CD4-positive, alpha-beta T cell treated with Interleukin-15 for 1 hour (primary cell): ENCODE measurements at places on chromosomes 4 and X.

DNA sequence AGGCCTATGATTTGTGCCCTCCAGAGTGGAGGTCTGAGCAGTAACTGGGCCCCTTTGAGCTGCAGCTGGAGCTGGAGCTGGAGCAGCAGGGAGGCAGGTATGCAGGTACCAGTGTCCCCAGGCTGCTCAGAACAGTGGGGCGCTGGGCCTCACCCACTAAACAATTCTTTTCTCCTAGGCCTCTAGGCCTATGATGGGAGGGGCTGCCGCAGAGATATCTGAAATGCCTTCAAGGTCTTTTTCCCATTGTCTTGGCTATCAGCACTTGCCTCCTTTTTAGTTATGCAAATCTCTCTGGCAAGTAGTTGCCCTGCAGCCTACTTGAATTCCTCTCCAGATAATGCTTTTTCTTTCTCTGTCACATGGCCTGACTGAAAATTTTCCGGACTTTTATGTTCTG, 79.7 kb upstream of the OTUD4 start:
- DNase-seq = no peak

GRCh38 chr4:84973856-84974255, 7.4 kb upstream of the WDFY3 start:
- DNase-seq = no peak

GRCh38 chr4:182293691-182294255, 50.6 kb downstream of the TENM3 start:
- no peak for DNase-seq

GRCh38 chr4:85808864-85809263, 333.9 kb downstream of the ARHGAP24 start:
- no peak for DNase-seq

DNA sequence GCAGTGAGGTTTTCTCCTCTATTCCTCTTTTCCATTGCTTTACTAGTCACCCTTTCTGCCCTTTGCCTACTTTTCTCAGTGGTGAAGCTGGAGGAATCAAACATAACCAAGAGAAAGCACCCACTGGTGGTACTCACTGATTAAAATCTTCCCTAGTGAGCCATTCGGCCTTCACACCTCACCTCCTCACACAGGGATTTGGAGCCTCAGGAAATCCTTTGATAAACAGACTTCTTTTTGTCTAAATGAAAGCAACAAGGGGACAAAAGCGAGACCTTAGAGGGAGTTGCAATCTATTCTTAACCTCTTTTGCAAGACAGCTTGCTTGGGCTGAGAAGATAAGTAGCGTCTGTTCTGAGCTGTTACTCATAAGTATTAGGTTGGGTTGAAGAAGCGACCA, 572.6 kb downstream of the ZNF674 start:
- DNase-seq = no peak

- no peak for DNase-seq
These were observed 49.9 kb upstream of the HELT start for GRCh38 chr4:184968366-184968765.

DNA sequence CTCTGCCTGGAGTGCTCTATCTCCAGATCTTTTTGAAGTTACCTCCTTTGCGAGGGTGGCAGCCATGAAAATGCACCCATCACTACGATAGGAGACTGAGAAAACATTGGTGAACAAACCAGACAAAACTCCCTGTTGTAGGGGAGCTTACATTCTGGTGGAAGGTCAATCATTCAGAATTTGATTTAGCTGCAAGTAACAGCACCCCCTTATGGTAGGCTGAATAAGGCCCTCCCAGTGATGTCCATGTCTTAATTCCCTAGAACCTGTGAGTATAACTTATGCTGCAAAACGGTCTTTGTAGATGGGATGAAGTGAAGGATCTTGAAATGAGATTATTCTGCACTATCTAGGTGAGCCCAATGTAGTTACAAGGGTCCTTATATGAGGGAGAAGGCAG, 5.6 kb upstream of the TEC start:
- DNase-seq = no peak

- DNase-seq = no peak
These were observed 20.7 kb upstream of the CSN1S1 start for GRCh38 chr4:69910016-69910782.

- no peak for DNase-seq
These were observed 48.6 kb downstream of the PLS3 start for GRCh38 chrX:115609621-115610020.

- no peak for DNase-seq
These were observed 296.4 kb downstream of the GPAT3 start for GRCh38 chr4:83832110-83832825.

DNA sequence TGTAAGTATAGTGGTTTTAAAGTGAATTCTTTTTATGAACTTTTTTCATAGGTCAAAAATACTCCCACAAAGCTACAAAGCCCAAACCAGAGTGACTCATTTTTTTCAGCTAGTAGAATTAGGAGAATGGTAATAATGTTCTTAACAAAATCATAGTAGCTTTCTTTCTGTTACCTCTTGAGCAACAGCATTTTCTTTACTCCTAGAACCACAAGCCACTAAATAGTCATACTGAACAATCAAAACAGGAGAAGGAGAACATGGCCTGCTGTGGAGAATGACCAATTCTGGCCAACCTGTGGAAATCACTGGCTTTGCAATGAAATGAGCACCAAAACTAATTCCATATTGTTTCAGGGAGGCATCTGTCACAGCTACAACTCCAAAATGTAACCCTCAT, 112.9 kb downstream of the AMMECR1 start:
- DNase-seq = no peak

- no peak for DNase-seq
These were observed 42.0 kb downstream of the LGI2 start for GRCh38 chr4:24988776-24989175.

- no peak for DNase-seq
These were observed 96.2 kb downstream of the RBM46 start for GRCh38 chr4:154877110-154877760.

DNA sequence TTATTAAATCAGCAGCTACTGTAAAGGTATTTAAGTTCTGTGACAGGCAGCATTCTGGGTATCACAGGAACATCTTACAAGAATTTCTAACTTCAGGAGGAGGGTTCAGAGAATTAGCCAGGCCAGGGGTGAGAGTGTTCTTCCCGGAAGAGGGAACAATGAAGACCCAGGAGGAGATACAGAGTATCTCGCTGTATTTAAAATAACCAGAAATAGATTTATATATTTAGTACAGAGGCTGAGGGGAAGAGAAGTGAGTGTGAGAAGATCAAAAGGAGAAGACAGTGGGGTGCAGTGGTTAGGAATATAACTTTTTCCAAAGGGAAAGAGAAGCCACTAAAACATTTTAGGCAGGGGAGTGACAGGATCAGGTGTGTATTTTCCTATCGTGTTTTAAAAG, 186.8 kb downstream of the RAPGEF2 start:
- no peak for DNase-seq

DNA sequence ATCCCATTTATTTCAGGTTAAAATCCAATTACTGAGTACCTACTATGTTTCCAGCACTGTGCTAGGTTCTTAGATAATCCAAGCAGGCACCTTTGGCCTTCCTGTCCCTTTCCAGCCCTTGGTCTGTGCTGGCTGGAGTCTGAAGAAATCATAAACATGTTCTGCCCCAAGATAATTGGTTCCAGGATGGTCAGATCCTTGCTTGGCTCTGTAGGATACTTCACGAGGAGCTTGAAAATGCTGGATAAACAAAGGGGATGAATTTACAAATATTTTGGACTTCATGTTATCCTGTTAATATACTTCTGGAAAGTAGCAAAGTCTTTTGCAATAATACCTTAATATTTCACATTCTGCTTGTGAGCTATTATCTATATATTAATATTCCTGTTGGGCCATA, 35.0 kb upstream of the FHL1 start:
- no peak for DNase-seq

DNA sequence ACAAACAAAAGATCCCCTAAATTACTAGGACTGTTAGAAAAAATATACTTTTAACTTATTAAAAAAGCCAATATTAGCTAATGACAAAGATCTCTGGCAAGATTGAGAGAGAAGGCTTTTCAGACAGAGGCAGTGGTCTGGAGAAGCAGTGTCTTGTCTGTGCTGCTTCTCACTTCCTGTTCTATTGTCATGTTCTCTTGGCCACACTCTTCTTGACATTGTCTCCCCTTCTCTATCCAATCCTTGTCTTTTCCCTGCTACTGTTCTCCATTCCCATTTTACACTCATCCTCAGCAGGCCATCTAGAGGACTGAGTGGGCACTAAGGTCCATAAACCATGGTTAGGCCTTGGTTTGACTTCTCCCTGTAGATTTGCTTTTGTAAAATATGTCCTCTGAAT, 14.0 kb upstream of the TAPT1 start:
- DNase-seq = no peak

GRCh38 chr4:111506706-111507105, 638.5 kb upstream of the FAM241A start:
- no peak for DNase-seq

DNA sequence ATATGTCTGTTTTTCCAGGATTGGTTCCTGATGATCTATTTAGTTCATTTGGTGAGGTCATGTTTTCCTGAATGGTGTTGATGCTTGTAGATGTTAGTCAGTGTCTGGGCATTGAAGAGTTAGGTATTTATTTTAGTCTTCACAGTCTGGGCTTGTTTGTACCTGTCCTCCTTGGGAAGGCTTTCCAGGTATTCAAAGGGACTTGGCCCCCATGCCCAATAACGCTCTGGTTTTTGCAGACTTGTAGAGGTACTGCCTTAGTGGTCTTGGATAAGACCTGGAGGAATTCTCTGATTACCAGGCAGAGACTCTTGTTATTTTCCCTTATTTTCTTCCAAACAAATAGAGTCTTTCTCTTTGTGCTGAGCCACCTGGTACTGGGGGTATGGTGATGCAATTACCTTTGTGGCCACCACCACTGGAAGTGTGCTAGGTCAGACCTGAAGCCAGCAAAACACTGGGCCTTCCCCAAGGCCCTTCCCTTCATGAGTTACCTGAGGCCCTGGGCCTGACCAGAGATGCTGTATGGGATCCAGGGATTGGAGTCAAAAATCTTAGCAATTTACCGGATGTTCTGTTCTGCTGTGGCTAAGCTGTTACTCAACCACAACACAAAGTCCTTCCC, 63.3 kb upstream of the RXFP1 start:
- no peak for DNase-seq

GRCh38 chrX:6262959-6263358, 34.3 kb upstream of the NLGN4X start:
- no peak for DNase-seq

- DNase-seq = no peak
These were observed 209.5 kb downstream of the IL15 start for GRCh38 chr4:141845901-141846300.

- no peak for DNase-seq
These were observed 77.3 kb downstream of the PHEX start for GRCh38 chrX:22109442-22109841.

DNA sequence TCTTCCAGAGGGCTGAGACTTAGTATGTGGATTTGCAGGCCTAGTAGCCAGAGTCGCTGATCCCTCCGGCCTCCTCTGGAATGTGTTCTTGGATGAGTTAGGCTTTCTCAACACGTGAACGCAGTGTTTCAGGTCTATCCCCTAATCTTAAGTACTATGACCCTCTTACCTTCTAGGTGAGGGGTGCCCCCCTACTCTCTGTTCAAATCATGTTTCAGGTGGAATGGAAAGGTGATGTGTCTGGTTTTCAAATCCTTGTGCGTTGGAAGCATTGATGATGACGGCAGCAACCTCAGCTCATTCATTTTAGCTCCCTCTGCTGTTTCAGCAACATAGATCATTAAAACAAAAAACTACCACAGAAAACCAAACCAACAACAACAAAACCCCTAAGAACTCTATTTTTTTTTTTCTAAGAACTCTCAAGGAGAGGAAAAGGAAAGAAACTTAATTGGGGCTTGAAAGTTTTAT, 56.4 kb downstream of the RWDD4 start:
- no peak for DNase-seq

DNA sequence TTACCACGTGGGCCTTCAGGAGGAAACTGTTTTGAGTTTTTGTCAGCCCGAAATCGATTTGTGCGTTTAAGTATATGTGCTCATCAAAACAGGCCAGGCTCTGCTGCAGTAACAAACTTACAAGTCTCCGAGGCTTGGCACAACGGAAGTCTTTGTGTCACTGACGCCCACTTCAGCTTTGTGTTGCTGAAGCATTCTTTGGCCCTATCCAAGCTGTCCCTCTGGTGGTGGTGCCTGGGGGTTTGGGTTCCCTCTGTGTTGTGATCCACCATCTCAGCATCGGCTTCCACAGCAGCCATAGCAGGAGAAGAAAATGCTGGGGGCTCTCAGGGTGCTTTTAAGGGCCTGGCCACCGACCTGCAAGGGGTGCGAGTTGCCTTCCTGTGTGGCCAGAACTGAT, 176.4 kb downstream of the PTTG2 start:
- no peak for DNase-seq

- no peak for DNase-seq
These were observed 8.1 kb downstream of the IGBP1 start for GRCh38 chrX:70141373-70141772.
